ENCODE measurements at places on chromosomes 6 and 20. TPM values are rescaled to one million over a fixed set of nuclear protein-coding genes. Genes with fewer than 3 reads are reported as not detected.

The COX4I2 gene
- total RNA-seq = 4.0 TPM

The ACSS1 gene
- total RNA-seq = 33.7 TPM

The SLA2 gene
- 1.5 TPM for total RNA-seq

The FRMD1 gene
- 0.52 TPM for total RNA-seq

The CTAGE9 gene
- not detected for total RNA-seq

The CASP8AP2 gene
- total RNA-seq = 23.3 TPM

The ERVFRD-1 gene
- total RNA-seq = 0.18 TPM

The CCN2 gene
- total RNA-seq = 70.9 TPM

The FAM83B gene
- total RNA-seq = 24.9 TPM

The VSTM2L gene
- 7.1 TPM for total RNA-seq

The ADGRF1 gene
- 70.0 TPM for total RNA-seq

The TINAG gene
- total RNA-seq = not detected

The HLA-DPA1 gene
- 145 TPM for total RNA-seq

The TFAP2C gene
- 12.5 TPM for total RNA-seq

The TMEM217 gene
- 1.2 TPM for total RNA-seq

The OR2B6 gene
- total RNA-seq = not detected

The VWA7 gene
- total RNA-seq = 5.5 TPM

The THBD gene
- 35.4 TPM for total RNA-seq

The CPXM1 gene
- 3.0 TPM for total RNA-seq

The SYCP2L gene
- 0.26 TPM for total RNA-seq

The CD164 gene
- 306 TPM for total RNA-seq

The FAM83C gene
- 4.0 TPM for total RNA-seq

The MCM8 gene
- 6.0 TPM for total RNA-seq

The ILRUN gene
- 61.3 TPM for total RNA-seq

The C6orf132 gene
- total RNA-seq = 69.3 TPM

The GINS1 gene
- 3.8 TPM for total RNA-seq

The BCAS4 gene
- 12.2 TPM for total RNA-seq

The ID4 gene
- total RNA-seq = 32.5 TPM

The LAMA5 gene
- total RNA-seq = 433 TPM

The CGAS gene
- 5.2 TPM for total RNA-seq

The ZSCAN31 gene
- 13.9 TPM for total RNA-seq

The PTCHD4 gene
- total RNA-seq = 1.1 TPM

The MUC21 gene
- total RNA-seq = not detected

The MOG gene
- not detected for total RNA-seq

The GRIK2 gene
- 1.8 TPM for total RNA-seq

The OPRM1 gene
- total RNA-seq = not detected

The GSTA3 gene
- not detected for total RNA-seq

The GPSM3 gene
- total RNA-seq = 33.9 TPM

The C6orf118 gene
- not detected for total RNA-seq

The SLC32A1 gene
- total RNA-seq = not detected

The RIN2 gene
- 70.4 TPM for total RNA-seq

The TAGAP gene
- 4.9 TPM for total RNA-seq

The OPRL1 gene
- total RNA-seq = 0.42 TPM

The ZHX3 gene
- 49.3 TPM for total RNA-seq

The APOM gene
- total RNA-seq = 2.4 TPM

The MEI4 gene
- 0.47 TPM for total RNA-seq

Measured in ureter (tissue), 1 donor.